Common myeloid progenitor, CD34-positive (primary cell): ENCODE measurements at places on chromosomes 4 and X.

- H3K4me1 ChIP-seq, result no peaks in the 10 kb centered on the region
- H3K4me3 ChIP-seq, result no peak overlapping the region
- H3K27ac ChIP-seq, result no peak overlapping the region
- H3K36me3 ChIP-seq, result no peaks in the 10 kb centered on the region
- no peak for DNase-seq
Observed at GRCh38 chr4:165799384-165799815, 73.6 kb upstream of the TLL1 start.

GRCh38 chr4:100590325-100590724 is 72.5 kb upstream of the EMCN start:
- no peak overlapping the region for H3K4me3 ChIP-seq
- no peaks in the 10 kb centered on the region for H3K27me3 ChIP-seq
- no peaks in the 10 kb centered on the region for H3K36me3 ChIP-seq
- no peak overlapping the region for H3K27ac ChIP-seq
- H3K4me1 ChIP-seq, result no peaks in the 10 kb centered on the region

GRCh38 chr4:3813151-3814052 is 47.2 kb downstream of the ADRA2C start:
- no peaks in the 10 kb centered on the region for H3K36me3 ChIP-seq
- no peak overlapping the region for H3K27ac ChIP-seq
- no peak overlapping the region for H3K4me3 ChIP-seq
- DNase-seq, result no peak

DNA sequence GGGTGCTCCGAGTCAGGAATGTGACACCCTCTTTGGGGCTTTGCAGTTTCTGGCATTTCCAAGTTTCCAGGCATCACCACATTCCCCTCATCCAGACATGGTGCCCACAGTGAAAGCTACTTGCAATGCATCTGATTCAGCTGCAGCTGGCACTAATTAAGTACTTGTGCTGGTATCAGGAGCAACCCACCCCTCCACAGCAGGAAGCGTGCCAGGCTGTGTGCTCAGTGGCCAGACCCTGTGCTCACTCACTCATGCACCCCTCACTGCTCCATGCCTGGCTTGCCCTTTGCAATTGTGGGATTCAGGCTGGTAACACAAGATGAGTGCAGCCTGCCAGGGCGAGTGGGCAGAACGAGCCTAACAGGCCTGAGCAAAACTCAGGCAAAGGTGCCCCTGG is 271.2 kb downstream of the EPHA5 start:
- no peaks in the 10 kb centered on the region for H3K36me3 ChIP-seq
- DNase-seq, result no peak
- H3K4me3 ChIP-seq, result no peak overlapping the region
- H3K4me1 ChIP-seq, result no peaks in the 10 kb centered on the region
- no peaks in the 10 kb centered on the region for H3K27me3 ChIP-seq
- H3K27ac ChIP-seq, result no peak overlapping the region

- H3K36me3 ChIP-seq, result peaks cover 3% of the 10 kb centered on the region
- no peaks in the 10 kb centered on the region for H3K27me3 ChIP-seq
- DNase-seq, result no peak
- H3K4me3 ChIP-seq, result no peak overlapping the region
Observed at GRCh38 chr4:40152637-40153036, 44.2 kb upstream of the RHOH start.

GRCh38 chrX:131812847-131813825 is 210.0 kb upstream of the STK26 start:
- peak overlapping the region; percentile 90 for H3K27ac ChIP-seq
- peak overlapping the region; percentile 86 for H3K4me3 ChIP-seq
- peak; percentile 88 for DNase-seq

- no peak for DNase-seq
- H3K27ac ChIP-seq, result no peak overlapping the region
- no peaks in the 10 kb centered on the region for H3K27me3 ChIP-seq
- H3K4me3 ChIP-seq, result no peak overlapping the region
- H3K36me3 ChIP-seq, result peaks cover 50% of the 10 kb centered on the region
- peaks cover 65% of the 10 kb centered on the region for H3K4me1 ChIP-seq
Observed at GRCh38 chr4:8209181-8209874, 10.2 kb downstream of the SH3TC1 start.

DNA sequence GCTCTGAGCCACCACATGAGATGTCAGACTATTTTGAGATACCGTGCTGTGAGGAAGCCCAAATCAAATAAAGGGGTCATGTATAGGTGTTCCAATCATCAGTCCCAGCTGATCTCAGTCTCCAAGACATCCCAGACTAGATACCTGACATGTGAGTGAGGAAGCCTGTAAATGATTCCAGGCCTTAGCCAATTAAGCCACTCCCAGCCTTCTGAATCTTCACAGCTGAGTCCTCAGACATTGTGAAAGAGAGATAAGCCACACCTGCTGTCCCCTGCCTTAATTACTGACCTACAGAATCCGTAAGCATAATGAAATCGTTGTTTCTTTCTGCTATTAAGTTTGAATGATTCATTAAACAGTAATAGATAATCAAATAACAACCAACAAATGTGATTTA is 671.4 kb downstream of the ZNF674 start:
- H3K36me3 ChIP-seq, result no peaks in the 10 kb centered on the region
- H3K27me3 ChIP-seq, result peaks cover 7% of the 10 kb centered on the region
- no peak for DNase-seq
- no peaks in the 10 kb centered on the region for H3K4me1 ChIP-seq

- peaks cover 75% of the 10 kb centered on the region for H3K4me1 ChIP-seq
- H3K36me3 ChIP-seq, result no peaks in the 10 kb centered on the region
- DNase-seq, result peak; percentile 59
- peak overlapping the region; percentile 85 for H3K27ac ChIP-seq
Observed at GRCh38 chrX:9352243-9352642, 112.6 kb upstream of the TBL1X start.
